GM13977 (cell line): ENCODE measurements at places on chromosomes 16 and 17.

DNA sequence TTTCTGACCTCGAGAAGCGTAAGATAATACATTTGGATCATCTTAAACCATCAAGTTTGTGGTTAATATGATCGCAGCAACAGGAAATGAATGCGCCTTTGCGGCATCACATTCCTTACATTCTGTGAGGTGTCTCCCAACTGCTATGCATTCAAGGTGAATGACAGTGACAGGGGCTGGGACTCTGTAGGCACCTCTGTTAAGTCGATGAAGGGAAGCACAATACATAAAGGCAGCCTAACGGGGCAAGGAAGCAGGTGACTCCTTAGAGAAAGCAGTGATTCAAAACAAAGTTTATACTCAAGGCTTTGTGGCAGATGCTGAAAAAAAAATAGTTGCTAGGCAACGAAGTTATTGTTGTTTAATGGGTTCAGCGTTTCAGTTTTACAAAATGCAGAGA lies 21.6 kb upstream of the EVPL start:
- no peak for DNase-seq

DNA sequence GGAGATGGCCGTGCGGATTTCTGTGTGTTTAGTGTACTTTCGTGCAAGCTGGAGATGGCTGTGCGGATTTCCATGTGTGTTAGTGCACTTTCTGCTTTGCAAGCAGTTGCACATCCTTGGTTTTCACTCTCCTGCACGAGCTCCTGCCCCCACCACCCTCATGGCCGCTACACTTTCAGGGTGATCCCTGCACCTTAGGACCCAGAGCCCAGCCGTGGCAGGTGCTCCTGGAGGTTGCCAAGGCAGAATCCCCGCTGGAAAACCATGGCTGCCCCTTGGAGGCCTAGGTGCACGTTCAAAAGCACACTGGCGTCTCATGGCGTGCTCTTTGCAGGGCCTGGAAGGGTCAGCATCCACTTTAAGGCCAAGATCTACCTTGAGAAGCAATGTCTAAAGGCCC lies 311.0 kb upstream of the TNRC6C start:
- DNase-seq, result no peak

GRCh38 chr17:77132411-77133086 lies 8.2 kb upstream of the SEC14L1 start:
- DNase-seq, result no peak

- no peak for DNase-seq
Observed at GRCh38 chr16:72221630-72222024, 49.7 kb upstream of the PMFBP1 start.

GRCh38 chr17:13753154-13753553 lies 151.4 kb upstream of the HS3ST3A1 start:
- DNase-seq, result no peak

DNA sequence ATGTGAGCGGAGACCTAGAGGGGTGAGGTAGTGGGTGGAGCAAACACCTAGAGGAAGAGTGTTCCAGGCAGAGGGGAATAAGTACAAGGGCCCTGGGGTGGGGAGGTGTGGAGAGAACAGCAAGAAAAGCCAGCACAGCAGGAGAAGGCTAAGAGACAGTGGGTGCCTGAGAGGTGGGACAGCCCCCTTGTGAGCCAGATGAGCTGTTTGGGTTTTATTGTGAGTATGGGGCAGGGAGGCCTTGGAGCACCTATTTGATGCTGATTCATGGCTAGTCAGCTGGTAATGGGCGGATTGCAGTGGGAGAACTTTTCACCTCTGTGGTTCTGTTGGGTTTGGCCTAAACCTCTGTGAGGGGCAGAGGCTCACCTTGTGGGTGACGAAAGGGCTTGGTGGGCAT lies 68.4 kb downstream of the ABCC1 start:
- DNase-seq, result no peak

- DNase-seq, result no peak
Observed at GRCh38 chr16:3625911-3626732, 14.7 kb upstream of the SLX4 start.

- no peak for DNase-seq
Observed at GRCh38 chr16:88730632-88731607, 24.6 kb downstream of the CTU2 start.

- no peak for DNase-seq
Observed at GRCh38 chr17:67881083-67881482, 55.8 kb downstream of the BPTF start.

DNA sequence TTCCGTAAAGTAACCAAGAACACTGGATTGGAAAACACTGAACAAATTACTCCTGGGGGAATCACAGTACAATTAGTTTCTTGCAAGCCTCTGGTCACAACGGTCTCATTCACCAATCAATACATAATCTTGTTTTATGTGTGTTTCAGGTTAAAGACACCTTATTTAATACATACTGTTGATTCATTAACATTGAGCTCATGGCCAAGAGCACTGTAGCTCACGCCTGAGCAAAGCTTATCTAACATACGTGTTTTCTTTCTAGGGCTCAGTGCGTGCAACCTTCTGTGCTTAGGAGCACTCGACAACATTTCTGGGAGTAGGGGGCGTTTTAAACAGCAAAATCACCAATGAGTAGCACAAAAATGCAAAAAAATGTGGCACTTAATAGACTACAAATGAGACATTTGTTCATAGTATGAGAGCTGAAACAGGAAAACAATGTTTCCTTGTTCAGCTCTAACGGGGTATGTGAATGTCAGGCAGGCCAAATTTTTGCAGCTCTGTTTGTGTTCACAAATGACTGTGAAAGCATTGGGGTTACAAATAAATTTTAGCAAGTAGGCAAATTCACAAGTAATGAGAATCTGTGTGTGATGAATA lies 206.2 kb downstream of the CNTNAP4 start:
- no peak for DNase-seq

DNA sequence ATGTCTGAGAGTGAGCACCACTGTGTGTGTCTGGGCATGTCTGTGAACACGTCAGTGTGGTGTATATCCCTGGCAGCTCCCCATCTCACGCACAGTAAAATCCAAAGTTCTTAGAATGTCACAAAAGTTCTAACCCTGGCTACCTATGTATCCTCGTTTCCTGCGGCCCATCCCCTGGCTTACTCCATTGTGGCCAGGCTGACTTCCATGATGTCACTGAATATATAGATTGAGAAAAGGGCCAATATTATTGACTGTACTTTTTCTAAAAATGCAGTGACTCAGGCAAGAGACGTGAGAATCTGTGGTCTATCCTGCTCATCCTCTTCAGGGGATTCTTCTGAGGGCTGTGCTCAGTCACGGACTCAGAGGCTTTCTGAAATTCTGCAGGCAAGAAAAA lies 963 bp upstream of the METTL22 start:
- no peak for DNase-seq

DNA sequence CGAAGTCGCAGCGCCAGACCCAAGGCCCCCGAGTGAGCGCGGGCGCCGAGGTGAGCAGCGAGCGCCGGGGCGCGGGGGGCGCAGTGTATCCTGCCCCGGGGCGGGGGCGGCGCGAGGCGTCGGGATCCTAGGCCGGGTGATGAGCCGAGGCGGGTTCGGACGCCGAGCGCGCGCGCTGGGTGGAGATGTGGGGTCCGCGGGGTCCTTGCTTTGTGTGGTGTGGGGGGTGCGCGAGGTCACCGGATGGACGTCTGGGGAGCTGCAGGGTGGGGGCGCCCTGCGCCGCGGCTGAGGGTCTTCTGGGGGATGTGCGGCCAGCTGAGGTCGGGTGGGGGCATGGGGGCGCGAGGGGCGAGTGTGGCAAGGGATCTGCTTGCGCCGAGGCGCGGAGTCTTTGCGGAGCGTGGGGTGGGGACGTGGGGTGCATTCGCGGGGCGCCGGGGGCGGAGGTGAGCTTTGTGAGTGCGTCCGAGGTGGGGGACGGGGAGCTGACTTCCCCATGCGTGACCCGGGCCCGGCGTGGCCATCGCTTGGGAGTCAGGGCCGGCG lies 560 bp downstream of the RAI1 start:
- peak; percentile 59 for DNase-seq

DNA sequence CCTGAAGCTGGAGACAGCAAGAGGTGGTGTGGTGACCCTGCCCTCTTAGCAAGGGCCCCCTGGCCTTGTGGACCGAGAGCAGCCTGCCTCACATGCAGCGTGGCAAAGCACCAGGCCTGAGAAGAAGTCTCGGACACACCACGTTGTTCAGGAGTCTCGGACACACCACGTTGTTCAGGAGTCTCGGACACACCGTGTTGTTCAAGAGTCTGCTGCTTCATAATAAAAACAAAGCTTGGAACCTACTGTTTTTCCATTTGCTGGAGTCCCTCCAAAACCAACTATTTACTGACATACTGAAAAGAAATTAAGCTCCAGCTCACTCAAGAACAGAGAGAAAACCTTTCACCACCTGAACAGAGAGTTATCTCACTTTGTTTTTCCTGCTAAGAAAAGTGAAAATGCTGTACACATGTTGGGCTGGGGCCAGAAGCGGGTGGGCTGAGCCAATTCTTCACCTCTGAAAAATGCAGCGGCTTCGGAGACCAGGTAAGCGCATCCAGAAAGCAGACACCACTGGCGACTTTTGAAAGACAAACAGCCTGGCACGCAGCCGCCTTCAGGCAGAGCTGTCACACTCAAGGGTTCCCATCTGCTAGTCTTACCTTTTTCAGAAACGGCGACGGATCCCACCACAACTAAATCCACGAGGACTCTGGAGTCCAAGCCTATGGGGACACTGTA lies 8.9 kb downstream of the MTHFSD start:
- DNase-seq, result no peak

GRCh38 chr16:27152121-27152520 lies 51.2 kb upstream of the KDM8 start:
- DNase-seq, result no peak

- DNase-seq, result no peak
Observed at GRCh38 chr17:41975099-41976083, 8.8 kb downstream of the CNP start.

GRCh38 chr17:73984941-73985340 lies 218.5 kb upstream of the RPL38 start:
- DNase-seq, result no peak

DNA sequence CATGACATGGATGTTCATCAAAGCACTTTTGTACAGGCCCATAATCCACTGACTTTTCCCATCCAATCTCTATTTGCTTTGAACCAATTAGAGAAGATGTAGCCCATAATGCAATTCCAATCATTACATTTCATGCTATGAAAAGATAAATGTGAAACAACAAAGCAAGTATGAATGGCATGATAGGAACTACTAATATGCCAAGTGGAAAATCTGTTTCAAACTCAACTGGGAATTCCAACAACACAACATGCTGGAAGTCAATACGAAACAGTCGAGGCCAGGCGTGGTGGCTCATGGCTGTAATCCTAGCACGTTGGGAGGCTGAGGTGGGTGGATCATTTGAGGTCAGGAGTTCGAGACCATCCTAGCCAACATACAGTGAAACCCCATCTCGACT lies 39.6 kb upstream of the TMEM97 start:
- no peak for DNase-seq

- no peak for DNase-seq
Observed at GRCh38 chr16:88426018-88426417, 27.1 kb upstream of the ZFPM1 start.

- DNase-seq, result no peak
Observed at GRCh38 chr17:69268543-69269014, 40.0 kb upstream of the ABCA10 start.

- DNase-seq, result no peak
Observed at GRCh38 chr16:79838496-79839259, 238.1 kb upstream of the MAF start.

DNA sequence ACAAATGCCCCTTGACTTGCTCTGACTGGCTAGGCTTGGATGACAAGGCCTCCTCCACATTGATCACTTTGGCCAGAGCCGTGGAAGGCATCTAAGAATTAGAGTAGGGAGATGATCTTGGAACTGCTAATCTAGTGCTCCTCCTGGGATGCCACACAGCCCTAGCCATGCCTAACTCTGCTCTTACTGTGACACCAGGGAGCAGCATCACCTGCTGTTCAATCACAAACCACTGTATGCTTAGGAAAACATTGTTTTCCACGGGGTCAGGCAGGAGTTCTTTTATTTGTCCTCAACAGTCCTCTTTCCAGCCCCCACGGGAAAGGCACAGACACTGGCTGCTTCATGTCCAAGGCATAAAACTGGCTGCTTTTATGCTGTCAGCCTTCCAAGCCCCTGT lies 46.3 kb downstream of the C16orf78 start:
- no peak for DNase-seq

GRCh38 chr17:9115214-9116191 lies 94.2 kb downstream of the NTN1 start:
- peak; percentile 50 for DNase-seq

DNA sequence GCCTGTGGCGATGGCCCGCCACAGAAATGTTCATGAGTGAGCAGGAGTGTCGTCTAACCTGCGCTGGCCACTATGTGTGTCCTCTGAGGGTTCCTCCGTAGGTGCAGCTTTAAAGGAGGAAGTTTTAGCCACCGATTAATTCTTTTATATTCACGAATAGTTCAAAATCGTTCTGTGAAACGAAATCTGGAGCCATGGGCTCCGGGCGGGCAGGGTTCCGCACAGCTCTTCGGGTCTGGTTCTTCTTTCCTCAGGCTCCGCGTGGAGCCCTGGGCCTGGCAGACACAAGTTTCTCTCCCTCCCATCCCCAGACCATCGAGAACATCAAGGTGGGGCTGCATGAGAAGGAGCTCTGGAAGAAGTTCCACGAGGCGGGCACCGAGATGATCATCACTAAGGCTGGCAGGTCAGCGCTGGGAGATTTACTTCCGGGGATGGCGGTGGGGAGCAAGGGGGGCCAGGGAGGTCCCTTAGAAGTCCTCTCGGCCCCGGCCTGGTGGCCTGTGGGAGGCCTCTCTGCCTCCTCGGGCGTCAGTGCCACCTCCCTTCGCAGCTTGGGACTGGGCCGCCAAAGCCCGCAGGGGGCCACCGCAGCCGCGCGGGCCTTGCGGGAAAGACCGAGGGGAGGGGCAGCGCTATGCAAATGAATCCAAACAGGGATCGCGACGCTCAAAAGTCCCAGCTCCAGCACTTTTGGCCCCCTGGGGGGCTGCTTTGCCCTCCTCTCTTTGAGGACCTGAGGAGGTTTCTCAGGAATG lies 5.2 kb downstream of the TBX4 start:
- DNase-seq, result no peak

DNA sequence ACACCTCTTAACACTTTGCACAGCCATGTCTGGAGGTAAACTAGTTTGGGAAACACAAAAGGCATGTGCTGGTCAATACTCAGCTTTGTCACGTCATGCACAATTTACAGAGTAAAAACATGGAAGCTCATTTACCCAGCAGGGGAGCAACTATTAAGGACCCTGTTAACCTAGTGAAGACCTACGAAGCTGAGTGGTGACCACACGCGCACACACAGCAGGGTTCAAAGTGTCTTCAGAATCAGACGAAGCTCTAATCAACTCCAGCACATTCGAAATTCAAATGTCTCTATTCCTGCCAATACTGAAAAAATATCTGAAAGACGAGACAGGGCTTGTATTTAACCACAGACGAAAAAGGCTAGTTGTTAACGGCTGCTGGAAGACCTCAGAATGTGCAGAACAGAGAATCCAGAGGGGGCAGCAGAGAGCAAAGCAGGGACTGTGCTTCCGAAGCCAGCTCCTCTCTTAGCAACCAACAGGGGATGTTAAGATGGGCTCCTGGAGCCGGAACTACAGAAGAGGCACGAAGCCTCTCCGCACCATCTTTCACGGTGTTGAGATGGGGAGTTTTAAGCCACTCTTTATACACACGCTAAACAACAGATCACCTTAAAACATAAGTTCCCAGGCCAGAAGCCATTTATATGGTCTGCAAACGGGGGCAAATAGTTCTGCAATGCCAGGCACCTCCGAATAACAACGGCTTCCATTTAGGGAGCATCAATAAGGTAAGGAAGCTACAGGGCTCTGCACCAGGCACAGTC lies 45.7 kb downstream of the CMTM4 start:
- peak; percentile 80 for DNase-seq
